ENCODE measurements at places on chromosomes 6 and 20. TPM values are rescaled to one million over a fixed set of nuclear protein-coding genes. Genes with fewer than 3 reads are reported as not detected.

Gene SHLD1
- total RNA-seq, result 6.7 TPM

- H3K27ac ChIP-seq, result no peak overlapping the region
- DNase-seq, result no peak
- no peaks in the 10 kb centered on the region for H3K4me1 ChIP-seq
- no peak overlapping the region for H3K4me3 ChIP-seq
Measured at GRCh38 chr6:87884203-87884602, 163.4 kb upstream of the SPACA1 start.

DNA sequence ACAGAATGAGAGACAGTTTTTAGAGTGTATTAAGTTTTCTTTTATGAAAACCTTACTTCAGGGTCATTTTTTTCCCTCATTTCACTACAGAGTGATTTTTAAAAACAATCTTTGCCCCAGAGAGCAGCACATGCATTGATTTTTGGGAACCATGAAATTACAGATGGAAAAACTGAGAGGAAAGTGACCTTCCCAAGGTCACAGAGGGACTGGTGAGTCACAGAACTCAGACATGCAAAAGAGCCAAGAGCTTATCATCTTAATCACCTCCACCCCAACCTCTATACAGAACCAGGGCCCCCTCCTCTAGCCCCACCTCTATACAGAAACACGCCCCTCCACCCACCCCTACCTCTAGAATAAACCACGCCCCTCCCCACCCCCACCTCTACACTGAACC, 10.7 kb downstream of the PXMP4 start:
- 0 out of 2 replicates have a peak, but pooled peaks cover 4% of the 10 kb centered on the region for H3K36me3 ChIP-seq
- DNase-seq, result no peak
- H3K27ac ChIP-seq, result no peak overlapping the region
- no peaks in the 10 kb centered on the region for H3K27me3 ChIP-seq
- H3K4me3 ChIP-seq, result no peak overlapping the region

Gene TJAP1
- 45.1 TPM for total RNA-seq

DNA sequence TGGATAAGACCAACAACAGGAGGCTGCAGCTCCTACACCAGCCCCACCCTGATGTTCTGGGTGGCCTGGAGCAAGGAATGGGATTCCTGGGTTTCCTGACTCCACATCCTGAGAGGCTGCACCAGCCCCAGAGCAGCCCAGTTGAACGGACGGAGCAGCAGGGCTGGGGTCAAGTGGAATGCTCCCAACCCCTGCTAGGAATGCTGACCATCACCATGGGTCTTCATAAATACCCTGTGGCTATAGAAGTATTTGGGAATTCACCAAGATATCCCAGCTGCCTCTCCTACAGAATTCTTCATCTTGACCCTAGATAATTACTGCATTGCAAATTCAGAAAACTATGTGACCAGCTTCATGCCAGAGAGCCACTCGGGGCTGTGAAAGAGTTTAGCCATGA, 180.3 kb downstream of the THBS2 start:
- no peak for DNase-seq
- H3K4me3 ChIP-seq, result no peak overlapping the region
- no peaks in the 10 kb centered on the region for H3K4me1 ChIP-seq
- H3K27ac ChIP-seq, result no peak overlapping the region

DNA sequence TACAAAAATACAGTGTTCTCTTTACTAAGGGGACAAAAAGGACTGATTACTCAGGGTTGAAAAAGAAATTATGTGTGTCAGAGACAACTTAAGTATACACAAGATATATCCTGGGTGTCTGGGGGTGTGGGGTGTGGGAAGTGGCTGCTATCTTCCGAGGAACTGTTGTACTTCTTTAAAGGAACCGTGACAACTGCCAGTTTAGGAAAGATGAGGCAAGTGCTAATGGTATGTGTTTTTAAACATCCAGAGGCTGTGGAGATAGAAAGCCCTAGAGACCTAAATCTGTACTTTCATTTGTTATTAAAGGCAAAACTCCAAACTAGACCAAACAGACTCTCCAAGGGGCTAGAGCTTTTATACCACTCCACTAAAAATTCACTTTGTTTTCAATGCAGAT, 95.6 kb downstream of the SNAP25 start:
- peaks cover 6% of the 10 kb centered on the region for H3K36me3 ChIP-seq
- no peak for DNase-seq
- H3K27me3 ChIP-seq, result no peaks in the 10 kb centered on the region
- peaks cover 3% of the 10 kb centered on the region for H3K4me1 ChIP-seq
- H3K4me3 ChIP-seq, result no peak overlapping the region

- peaks cover 3% of the 10 kb centered on the region for H3K4me1 ChIP-seq
- H3K27me3 ChIP-seq, result no peaks in the 10 kb centered on the region
- H3K4me3 ChIP-seq, result peak within 1 kb of the TSS; percentile 88
- no peak within 1 kb of the TSS for H3K27ac ChIP-seq
- peaks cover 6% of the 10 kb centered on the region for H3K36me3 ChIP-seq
Measured at GRCh38 chr6:131807644-131808459, at the start of gene ENPP1. Gene ENPP1, plus strand, starts transcription at chr6:131808020. Its CDS starts 16 bp downstream, at chr6:131808036.

GRCh38 chr6:143586557-143586956, 75.0 kb upstream of the FUCA2 start:
- H3K27ac ChIP-seq, result no peak overlapping the region
- no peak for DNase-seq
- H3K36me3 ChIP-seq, result no peaks in the 10 kb centered on the region
- H3K4me1 ChIP-seq, result peaks cover 2% of the 10 kb centered on the region
- no peak overlapping the region for H3K4me3 ChIP-seq
- no peaks in the 10 kb centered on the region for H3K27me3 ChIP-seq

- DNase-seq, result no peak
- H3K36me3 ChIP-seq, result no peaks in the 10 kb centered on the region
- no peak overlapping the region for H3K4me3 ChIP-seq
- no peaks in the 10 kb centered on the region for H3K4me1 ChIP-seq
- no peaks in the 10 kb centered on the region for H3K27me3 ChIP-seq
Measured at GRCh38 chr6:158069800-158070195, 88.1 kb downstream of the SYNJ2 start.

Gene TBX18
- not detected for total RNA-seq

- H3K27me3 ChIP-seq, result no peaks in the 10 kb centered on the region
- H3K4me3 ChIP-seq, result no peak overlapping the region
- no peak for DNase-seq
- H3K27ac ChIP-seq, result no peak overlapping the region
Measured at GRCh38 chr20:40176098-40176841, 512.8 kb downstream of the MAFB start.

Data from H9 (cell line).